ENCODE measurements at places on chromosomes 16 and 17.
A peak's percentile ranks its signal among the peaks of the same experiment; 100 is the strongest.

- DNase-seq: no peak
These were observed 5.0 kb downstream of the PAM16 start for GRCh38 chr16:4345836-4346781.

DNA sequence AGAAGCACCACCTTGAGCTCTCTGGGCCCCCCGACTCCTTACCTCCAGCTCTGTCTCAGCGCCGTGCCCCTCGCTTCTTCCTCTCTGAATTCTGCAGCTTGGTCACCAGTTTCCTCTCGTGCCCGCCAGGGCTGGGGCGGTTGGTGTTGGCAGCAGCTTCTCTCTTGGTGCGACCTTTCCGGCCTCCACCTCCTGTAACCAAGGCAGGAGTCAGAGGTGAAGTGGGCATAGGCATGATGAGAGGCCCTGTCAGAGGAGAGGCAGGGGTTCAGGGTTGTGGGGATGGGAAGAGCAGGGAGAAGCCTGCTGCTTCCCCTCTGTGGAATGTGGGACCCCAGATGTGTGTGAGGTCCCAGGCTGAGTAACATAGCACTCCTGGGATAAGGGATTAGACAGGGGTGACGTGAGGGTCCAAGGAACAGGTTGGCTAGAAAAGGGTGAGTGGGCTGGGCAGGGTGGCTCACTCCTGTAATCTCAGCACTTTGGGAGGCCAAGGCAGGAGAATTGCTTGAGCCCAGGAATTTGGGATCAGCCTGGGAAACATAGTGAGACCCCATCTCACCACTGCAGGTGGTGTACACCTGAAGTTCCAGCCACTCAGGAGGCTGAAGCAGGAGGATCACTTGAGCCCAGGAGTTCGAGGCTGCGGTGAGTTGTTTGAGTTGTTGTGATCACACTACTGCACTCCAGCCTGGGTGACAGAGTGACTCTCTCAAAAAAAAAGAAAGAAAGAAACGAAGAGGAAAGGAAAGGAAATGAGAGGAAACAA, 626 bp downstream of the NUPR1 start:
- DNase-seq: no peak

DNA sequence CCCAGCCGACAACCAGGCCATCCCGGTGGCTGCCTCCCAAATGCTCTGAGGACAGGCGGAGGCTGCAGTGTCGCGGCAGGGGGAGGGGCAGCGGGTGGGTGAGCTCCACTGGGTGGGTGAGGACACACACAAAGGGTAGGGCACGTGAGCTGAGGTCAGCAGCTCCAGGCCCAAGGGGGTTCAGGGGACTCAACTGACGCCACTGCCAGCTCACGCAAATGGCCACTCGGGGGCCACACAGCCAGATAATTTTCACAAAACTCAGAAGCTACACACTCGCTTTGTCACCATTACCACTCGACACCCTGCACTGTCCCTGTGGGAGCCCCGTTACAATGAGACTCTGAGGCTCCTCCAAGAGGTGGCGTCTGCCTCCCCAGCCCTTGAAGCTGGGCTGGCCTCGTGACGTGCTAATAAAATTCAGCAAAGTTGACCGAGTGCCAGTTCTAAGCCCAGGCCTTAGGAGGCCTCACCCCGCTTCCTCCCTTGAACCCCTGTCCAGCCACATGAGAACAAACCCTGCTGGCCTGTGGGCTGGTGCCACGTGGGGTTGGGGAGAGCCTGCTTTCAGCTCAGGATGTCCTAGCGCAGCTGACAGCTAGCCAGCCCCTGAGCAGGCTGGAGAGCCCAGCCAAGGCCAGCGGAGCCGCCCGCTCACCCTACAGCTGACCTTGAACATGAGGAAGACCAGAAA, 56.9 kb downstream of the RMI2 start:
- no peak for DNase-seq

DNA sequence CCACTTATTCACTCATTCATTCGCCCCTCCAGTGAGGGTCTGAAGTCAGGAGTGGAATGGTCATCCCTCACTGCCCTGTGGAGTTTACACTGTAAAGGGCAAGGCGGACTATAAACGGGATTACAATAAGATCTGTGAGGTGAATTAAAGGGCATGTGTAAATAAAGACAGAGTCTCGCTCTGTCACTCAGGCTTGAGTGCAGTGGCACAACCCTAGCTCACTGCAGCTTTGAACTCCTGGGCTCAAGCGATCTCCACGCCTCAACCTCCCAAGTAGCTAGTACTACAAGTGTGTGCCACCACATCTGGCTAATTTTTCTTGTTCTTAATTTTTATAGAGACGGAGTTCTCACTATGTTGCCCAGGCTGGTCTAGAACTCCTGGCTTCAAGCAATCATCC, 25.8 kb downstream of the GINS3 start:
- DNase-seq: no peak

DNA sequence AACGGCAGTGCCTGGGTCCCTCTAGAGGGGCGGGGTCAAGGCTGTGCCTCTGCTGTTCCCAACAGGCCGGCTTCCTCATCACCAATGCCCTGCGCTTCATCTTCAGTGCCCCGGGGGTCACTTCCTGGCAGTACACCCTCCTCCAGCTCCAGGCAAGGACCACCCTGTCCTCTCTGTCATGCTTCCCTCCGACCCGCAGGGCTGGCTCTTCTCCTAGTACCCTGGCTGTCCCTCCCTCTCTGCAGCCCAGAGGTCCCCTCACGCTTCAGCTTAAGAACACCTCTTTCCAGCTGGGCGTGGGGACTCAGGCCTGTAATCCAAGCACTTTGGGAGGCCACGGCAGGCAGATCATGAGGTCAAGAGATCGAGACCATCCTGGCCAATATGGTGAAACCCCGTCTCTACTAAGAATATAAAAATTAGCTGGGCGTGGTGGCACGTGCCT, 25.8 kb downstream of the CASKIN2 start:
- DNase-seq: no peak

GRCh38 chr16:83136419-83136818, 509.6 kb downstream of the CDH13 start:
- DNase-seq: no peak

DNA sequence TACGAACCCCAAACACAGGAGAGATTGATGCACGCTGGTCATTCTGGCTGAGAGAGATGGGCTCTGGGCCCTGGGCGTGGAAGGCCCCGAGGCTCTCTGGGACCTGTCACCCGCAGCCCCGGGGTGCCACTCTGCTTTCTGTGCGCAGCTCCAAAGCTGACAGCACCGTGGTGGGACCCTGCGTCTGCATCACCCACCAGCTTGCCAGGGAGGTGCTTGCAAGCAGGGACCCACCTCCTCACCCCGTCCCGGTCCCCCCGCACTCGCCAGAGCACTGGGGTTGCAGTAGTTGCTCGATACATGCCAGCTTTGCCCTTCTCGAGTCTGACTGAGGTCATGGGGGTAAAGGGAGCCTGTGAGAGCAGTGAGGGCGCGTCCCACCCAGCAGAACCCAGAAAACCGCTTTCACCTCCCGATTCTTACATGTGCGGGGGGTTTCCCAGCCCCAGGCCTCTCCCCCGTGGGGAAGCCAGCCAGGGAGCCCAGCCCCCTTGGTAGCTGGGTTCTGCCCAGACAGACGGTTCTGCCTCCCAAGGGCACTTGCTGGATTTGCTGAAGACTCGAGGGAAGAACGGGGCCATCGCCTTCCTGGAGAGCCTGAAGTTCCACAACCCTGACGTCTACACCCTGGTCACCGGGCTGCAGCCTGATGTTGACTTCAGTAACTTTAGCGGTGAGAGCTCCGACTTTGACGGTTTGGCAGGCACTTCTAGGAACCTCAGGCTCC, 12.5 kb downstream of the CARD14 start:
- no peak for DNase-seq

DNA sequence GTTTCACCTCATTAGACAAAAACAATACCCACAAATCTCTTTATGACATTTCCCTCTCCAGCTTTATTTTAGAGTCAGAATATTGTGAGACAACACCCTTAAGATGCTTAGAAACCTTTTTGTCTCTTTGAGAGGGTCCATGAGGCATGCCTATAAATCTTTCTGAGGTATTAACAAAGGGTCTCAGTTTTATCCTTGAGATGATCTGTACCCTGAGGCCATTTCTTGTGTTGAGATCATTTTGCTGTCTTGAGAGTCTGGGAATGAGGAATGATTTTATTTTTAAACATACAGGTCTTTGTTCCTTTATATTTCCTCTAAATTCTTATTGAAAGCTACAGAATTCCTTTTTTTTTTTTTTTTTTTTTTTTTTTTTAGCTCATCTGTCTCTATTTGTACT, 179.7 kb upstream of the HS3ST4 start:
- DNase-seq: no peak

- DNase-seq: no peak
These were observed 451.3 kb upstream of the ZFHX3 start for GRCh38 chr16:73499276-73499675.

GRCh38 chr17:51200295-51200694, 34.1 kb downstream of the NME2 start:
- DNase-seq: no peak

DNA sequence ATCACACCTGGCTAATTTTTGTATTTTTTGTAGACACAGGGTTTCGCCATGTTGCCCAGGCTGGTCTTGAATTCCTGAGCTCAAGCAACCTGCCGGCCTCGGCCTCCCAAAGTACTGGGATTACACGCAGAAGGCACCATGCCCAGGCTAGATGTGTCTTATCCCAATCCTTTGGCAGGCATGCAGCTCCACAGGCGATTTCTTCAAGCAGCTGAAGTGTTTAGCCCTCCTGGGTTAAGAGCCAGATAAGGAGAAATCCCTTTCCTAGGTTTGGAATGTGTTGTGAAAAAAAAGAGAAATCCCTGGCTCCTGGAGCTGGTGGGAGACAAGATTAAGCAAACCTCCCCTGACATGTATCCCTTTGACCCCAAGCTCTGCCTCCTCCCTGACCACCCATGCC, 2.1 kb upstream of the NHERF1 start:
- no peak for DNase-seq

DNA sequence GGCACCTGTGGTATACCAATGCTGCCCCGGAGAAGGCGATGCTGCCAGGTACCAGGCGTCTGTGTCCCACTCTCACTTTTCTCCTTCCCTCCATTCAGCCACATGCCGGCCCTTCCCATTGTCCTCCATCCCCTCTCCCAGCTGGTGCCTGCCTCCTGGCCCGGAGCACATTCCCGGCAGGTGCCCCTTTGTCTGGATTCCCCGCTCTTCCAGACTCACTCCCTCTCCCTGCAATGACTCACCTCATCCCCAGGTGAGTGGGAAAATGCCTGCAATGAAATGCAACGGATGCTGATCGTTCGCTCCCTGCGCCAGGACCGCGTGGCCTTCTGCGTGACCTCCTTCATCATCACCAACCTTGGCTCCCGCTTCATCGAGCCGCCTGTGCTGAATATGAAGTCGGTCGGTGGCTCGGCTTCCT, 10.4 kb upstream of the KDM6B start:
- DNase-seq: no peak

DNA sequence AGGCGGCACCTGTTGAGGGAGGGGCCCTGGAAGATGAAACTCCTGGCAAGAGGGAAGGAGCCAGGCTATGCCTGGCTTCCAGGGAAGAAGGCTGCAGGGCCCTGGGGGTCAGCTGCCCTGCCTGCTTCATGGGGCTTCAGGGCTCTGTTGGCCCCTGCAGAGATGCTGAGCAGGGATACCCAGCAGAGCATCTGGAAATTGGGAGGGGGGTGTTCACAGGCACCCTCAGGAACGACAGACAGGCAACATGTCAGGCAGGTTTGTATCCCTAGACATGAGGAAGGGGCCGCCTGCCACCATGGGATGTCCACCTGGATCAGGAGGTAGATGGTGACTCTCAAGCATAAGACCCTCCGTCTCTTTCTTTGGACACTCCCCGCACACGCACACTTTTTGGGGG, 13.8 kb upstream of the ZNF423 start:
- no peak for DNase-seq

GRCh38 chr17:58054641-58055040, 28.6 kb upstream of the DYNLL2 start:
- no peak for DNase-seq

- no peak for DNase-seq
These were observed 1.7 kb upstream of the KCNJ16 start for GRCh38 chr17:70073310-70073709.

- DNase-seq: no peak
These were observed 30.0 kb downstream of the SF3B3 start for GRCh38 chr16:70553645-70554044.

DNA sequence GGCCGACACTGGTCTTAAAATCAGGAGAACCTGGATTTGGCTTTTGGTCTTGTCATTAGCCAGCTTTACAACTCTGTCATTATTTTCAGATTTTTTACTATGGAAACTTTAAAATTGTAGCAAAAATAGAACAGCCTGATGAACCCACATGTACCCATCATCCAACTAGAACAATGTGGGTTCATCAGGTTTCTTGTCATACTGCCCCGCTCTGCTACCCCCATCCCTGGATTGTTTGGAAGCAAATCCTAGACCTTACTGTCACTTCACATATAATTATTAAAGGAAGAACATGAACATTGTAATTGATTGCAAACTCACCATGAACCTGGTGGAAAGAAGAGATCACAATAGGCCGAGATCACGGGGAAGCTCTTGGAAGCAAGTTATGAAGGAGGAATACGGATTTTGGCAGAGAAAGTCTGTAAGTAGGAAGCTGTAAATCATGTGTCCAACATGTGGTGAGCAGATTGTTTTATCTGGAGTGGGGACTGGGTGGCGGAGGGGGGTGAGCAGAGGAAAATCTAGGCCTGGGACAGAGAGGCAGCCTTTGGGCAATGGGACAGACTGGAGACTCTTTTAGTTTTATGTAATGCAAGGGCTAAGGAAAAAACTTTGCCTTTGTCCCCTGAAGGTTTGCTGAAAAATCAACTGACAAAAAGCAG, 67.0 kb downstream of the PITPNC1 start:
- no peak for DNase-seq

DNA sequence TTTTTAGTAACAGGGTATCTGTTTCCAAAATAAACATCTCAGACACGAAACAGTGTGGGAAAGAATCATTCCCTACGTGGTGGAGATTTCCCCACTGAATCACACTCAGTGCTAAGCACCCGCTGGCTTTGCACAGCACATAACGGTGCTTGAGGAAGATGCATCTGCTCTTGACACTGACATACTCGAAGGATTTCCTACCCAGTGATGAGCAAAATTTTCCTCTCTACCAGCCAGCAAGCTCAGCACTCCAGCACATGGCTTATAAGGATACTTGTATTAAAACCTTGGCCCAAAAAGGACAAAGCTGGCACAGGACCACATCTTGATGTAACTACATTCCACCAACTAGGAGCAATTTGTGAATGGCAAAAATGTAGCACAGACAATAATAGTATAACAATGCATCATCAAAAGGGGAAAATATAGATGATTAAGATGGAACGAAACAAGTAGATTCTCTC, 59.0 kb downstream of the ANKFY1 start:
- DNase-seq: no peak

- DNase-seq: no peak
These were observed 39.4 kb upstream of the ZNF469 start for GRCh38 chr16:88343271-88343791.

DNA sequence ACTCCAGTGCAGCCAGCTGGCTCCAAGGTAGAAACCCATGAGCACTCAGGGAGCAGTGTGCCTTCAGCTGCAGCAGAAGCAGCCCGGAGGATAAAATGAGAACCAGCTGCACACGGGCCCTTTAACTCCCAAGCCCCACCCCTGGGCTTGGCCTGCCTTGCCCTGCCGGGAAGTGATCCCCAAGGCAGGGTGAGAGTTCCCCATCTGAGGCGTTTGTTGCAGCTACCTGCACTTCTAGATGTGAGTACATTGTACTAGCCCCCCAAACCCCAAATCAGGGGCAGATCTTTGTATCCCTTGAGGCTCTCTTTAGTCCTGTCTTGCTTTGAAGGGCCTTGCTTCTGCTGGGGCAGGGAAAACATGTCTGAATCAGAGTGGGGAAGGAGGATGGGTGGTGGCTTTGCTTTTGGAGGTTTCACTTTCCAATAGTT, at the start of gene MVP:
Gene MVP (plus strand): TSS at position 192 of the 431 bp plus-strand sequence. CDS start 10,088 bp downstream, outside the sequence.
- DNase-seq: peak; percentile 46

- DNase-seq: no peak
These were observed 6.2 kb upstream of the DLX4 start for GRCh38 chr17:49962599-49963308.

GRCh38 chr16:86379505-86379846, 130.9 kb upstream of the FOXF1 start:
- DNase-seq: no peak

Measured in activated CD4-positive, alpha-beta T cell treated with anti-CD3 and anti-CD28 coated beads for 4 hours (primary cell).